ENCODE measurements at places on chromosomes 11 and 22.

DNA sequence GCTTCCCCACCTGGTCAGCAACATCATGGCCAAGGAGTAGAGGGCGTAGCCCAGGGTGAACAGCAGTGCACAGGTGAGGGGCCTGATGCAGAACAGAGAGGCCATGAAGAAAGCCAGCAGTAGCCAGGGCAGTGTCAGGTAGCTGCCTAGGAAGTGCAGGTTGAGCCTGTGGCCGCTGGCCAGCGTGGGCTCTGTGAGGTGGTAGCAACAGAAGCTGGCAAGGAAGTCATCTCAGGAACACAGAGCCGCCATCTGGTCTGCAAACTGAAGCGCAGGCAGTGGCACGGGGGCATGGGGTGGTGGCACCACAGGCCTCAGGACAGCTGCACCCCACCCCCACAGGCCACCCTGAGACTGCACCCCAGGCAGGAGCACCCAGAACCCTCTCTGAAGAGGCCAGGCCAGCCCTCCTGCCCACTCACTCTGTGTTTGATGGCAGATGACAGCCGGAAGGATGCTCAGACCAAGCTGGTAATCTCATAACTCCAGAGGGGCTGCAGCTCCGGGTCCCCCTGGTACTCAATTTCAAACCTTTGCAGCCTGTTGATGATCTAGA lies 95.3 kb downstream of the MED15 start:
- DNase-seq = no peak

DNA sequence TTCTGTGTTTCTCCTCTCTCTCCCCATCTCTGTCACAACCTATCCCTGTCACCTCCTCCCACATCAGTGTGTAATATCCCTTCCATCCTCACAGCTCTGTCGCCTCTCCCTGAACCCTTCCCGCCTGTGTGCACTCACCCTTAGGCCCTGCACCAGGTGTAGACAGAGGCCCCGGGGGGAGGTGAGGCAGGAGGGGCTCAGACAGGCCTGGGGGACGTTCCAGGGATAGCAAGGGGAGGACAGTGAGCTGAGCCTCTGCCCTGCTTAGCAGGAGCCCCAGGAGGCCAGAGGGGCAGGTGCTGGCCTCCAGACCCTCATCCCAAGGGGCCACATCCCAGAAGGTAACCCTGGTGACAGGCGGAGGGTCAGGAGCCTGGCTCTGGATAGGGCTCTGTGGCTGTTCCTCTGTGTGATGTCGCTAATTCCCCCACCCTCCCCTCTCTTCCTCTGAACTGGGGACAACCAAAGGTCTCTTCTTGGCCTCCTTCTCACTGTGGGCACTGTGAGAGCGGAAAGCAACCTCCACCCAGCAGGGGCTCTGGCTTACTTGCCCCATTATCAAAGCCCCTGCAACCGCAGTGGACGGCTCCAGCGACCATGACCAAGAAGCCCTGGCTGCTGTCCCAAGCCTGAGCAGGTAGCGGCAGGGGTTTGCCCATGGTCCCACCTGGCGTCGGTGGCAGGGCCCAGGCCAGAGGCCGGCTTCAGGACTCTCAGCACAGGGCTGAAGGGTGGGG lies 35.7 kb downstream of the KCNJ4 start:
- DNase-seq = no peak

DNA sequence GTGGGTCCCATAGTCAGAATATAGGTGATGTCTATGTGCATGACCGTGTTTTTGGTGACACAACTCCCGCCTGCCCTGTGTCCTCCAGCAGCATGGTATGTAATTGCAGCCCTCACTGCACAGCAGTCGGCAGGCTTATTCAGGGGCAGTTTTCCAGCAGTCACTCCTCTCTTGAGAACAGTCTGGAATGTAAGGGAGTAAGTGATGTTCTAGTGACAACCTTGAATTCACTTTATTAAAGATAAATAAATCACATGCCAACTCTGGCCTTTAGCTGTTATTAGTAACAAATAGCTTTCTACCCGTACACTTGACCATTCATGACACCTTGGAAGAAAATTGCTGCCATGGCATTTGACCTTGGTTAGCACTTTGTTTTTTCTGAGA lies 27.9 kb downstream of the ZNRF3 start:
- DNase-seq = no peak

DNA sequence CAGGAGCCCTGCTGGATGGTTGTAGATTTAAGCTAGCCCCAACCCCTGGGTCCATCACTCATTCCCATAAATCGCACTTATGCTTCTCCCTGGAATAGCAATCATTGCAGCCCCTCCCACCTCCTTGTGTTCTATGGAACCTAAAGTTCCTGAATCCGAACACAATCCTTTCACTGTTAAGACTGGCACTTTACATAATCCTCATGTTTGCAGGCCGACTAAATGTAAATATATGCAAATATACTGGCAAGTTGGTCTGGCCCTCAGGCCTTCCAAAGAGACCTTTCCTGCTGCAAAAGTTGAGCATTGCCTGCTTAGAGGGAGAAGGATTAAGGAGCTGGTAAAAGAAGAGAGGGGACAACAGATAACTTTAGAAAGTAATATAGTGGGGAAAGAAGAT lies 892.9 kb downstream of the OPCML start:
- DNase-seq = no peak

DNA sequence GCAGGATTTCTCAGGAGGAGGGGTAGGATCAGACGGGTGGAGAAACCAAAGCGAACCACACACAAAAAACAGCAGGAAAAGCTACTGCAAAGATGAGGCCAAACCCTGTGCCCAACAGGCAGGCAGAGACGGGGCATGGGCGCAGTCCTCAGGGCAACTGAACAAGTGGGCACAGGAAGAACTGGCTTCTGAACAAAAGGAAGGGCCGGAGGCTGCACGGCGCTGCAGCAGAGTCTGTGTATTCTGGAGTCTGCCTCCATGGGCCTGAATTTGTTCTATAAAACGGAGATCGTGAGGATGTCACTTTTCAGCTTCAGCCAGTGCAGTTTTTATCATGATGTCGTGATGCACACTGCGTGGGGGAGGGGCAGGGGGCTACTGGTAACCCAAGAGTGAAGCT lies 1026.0 kb downstream of the TBC1D22A start:
- no peak for DNase-seq

GRCh38 chr22:38754751-38755154 lies 1.0 kb downstream of the SUN2 start:
- no peak for DNase-seq

- DNase-seq = no peak
Measured at GRCh38 chr22:49212466-49212865, 615.2 kb downstream of the BRD1 start.

Measured in stromal cell of bone marrow (primary cell).